BJ (cell line): ENCODE measurements at places on chromosomes 6 and 20.

DNA sequence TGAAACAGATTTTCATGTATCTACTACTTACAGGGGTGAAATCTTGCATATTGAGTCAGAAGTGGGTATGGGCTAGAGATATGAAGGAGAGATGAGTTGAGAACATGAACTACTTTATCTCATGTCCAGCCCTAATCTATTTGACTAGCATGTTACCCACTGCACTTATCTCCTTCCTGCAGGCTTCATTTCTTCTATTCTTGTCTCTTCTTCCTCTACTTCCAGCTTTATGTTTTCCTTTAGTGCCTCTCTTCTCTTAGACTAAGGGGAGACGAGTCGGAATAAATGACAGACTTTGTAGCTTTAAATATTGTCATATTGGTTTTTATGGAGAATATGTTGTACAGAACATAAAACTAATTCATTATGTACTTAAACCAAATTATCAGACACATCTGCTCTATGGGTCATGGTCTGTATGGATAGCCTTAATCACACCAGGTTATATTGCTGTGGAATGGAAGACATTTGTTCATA is 5.3 kb downstream of the RAB32 start:
- no peak for DNase-seq

DNA sequence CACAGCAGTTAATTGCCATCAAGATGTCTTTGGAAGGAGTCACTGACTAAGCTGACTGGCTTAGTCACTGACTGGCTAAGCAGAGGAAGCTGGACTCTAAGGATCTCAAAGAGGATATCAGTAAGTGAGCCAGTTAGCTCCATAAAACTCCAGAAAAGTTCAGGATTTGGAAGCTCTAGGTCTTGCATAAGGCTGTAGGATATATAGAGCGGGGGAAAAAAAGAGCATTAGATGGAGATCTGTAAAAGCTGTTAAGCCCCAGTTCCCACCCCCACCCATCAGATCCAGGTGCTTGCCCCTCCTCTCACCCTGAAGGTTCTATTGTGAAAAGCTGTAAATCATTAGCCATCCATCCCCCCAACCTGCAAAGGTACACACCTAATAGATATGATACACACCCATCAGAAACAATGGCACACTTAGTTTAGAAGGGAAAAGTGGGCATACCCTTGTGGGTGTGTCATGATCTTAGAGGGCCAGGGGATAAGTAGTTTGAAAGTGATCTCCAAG is 32.2 kb downstream of the CARMIL1 start:
- peak; percentile 28 for DNase-seq

DNA sequence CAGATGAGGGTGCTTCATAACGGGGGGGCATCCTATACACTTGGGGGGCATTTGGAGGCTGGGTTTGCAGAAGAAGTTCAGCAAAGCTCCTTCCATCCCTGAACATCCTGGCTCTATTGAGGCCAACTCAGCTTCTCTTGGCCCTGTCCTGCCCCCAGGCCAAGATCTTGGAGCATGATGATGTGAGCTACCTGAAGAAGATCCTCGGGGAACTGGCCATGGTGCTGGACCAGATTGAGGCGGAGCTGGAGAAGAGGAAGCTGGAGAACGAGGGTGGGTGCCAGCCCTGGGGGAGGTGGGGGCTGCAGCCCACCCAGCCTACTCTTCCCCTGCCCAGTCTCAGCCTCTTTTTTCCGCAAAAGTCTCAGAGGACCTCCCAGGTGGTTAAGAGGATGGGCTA is 17.2 kb downstream of the GDAP1L1 start:
- no peak for DNase-seq

DNA sequence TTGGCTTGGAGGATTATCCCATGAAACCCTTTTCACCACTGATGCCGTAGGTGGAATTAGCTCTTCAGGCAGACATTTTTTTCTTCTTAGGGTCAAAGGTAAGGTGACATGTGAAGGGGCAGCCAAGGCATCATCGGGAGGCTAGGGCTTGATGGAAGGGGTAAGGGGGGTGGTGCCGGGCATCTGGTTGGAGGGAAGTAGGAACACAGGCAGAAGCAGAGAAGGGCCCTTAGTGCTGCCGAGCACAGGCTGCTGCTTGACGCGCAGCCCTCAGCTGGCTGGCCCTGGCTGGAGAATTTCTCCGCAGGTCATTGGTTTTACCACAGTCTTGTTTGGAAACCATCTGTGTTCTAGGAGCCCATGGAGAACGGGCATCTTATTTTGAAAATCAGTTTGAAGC is 54.7 kb downstream of the TRAF3IP2 start:
- no peak for DNase-seq

- no peak for DNase-seq
Measured at GRCh38 chr6:27059621-27060425, 187.7 kb upstream of the PRSS16 start.

DNA sequence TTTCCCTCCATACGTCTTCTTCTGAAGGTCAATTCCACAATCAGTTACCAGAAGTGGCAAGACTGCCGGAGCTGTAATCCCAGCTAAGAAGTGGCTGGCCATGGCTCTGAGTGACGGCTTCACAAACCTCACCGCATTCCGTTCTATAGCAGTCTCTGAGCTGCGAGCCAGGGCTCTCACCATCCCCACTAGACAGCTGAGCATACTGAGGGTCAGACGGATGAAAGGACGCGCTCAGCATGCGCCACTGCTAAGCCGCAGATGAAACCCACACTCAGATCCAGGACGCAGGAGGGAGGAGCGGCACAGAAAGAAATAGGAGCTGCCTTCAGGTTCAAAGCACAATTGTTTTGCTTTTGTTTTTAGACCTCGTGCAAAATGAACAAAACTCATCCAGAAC is 97.9 kb downstream of the ANKRD60 start:
- no peak for DNase-seq

DNA sequence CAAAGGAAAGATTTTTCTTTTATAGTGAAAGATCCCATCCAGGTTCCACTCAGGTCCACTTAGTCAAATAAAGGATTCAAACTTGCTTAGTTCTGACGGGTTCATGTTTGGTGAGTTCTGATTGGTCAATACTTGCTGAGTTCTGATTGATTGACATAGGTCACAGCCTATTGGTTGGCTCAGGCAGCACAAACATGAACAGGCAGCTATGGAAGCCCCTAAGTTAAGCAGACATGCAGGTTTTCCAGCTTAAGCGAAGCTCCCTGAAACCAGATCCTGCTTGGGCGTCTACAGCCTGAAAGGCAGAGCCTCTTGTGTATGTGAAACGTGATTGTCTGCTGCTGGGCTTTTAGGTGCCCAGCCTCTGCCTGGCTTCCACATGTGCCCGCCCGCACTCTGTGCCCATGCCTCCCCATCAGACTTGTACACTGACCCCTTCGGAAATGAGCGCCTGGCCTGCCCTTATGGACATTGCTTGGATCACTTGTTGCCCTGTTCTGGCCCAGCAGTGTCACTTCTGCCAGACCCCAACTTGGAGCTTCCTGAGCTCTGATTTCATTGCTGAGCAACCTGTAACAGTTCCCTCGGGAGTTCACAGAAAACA is 45.4 kb upstream of the ECI2 start:
- no peak for DNase-seq

DNA sequence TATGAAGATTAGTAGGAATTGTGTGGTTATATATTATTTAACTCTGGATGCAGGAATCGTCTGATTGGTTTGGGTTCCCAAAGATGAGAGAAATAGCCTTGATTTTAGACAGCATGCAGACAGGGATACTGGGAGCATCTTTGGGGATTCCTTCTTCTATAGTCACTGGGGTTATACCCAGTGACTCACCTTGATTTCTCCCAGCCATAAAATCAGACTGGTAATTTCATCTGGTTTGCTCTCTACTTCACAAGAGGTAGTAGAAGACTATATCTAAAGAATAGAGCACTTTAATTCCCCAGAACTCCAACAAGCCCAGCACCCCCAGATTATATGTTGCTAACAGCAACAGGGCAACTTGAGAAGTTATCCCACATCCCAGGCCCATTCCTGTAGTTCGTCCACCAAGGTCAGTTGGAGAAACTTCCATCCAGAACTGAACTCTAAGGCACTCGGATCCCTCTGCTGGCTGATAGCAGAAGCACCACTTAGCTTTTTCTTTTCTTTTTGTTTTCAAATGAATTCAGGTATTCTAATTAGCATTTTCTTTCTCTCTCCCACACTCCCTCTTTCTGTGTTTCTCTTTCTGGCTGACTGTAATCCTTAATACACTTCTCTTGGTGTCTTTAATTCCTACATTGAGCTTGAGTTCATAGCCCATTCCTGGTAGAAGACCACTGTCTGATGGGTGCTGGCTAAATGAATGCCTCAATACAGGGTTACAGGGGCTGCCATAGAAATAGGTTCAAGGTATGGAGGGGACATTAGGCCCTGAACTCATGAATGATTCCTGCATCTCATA is 20.4 kb upstream of the EFHC1 start:
- no peak for DNase-seq
